IPS-NIHi11 (cell line): ENCODE measurements at places on chromosomes 3 and 15.

DNA sequence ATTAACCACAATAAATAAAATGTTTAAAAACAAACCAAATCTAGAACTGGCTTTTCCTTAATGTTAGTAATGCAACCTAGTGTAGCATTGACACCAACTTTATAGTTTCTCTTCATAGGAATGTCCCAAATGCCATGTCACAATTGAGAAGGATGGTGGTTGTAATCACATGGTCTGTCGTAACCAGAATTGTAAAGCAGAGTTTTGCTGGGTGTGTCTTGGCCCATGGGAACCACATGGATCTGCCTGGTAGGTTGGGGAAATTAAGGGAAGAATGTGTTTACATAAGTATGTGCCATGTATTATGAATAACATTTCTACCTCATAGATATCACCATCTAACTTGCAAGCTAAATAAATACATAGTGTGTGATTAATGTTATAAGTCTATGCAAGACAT lies 84.4 kb upstream of the GOLGA6B start:
- DNase-seq: no peak

DNA sequence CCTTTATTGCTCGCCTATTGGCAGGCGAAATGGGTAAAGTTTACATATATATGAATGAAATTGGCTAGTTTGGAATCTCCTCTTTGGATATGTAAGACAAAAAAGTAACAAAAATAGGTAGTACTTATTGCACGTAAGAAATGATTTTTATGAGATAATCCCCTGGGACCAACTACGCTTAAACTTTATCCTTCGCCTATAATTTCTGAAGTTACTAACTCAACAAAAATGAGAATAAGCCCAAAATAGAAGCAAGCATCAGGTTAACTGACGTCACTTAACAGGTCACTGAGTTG lies 438 bp upstream of the SLC49A4 start:
- no peak for DNase-seq

DNA sequence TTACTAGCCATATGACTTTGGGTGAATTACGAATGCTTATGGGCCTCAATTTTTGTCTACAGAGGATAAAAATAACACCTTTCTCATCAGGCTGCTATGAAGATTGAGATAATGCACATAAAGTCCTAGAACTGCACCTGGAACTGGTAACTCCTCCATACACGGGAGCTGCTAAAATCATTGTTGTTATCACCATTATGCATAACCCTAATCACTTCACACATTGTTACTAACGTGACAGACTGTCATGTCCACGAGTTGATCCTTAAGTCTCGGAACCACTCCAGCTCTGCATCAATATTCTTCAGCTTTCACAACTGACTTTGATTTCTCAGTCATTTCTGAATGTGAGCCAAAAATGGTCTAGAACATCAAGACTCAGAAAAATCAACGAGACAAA lies 64.1 kb downstream of the RFTN1 start:
- DNase-seq: no peak

DNA sequence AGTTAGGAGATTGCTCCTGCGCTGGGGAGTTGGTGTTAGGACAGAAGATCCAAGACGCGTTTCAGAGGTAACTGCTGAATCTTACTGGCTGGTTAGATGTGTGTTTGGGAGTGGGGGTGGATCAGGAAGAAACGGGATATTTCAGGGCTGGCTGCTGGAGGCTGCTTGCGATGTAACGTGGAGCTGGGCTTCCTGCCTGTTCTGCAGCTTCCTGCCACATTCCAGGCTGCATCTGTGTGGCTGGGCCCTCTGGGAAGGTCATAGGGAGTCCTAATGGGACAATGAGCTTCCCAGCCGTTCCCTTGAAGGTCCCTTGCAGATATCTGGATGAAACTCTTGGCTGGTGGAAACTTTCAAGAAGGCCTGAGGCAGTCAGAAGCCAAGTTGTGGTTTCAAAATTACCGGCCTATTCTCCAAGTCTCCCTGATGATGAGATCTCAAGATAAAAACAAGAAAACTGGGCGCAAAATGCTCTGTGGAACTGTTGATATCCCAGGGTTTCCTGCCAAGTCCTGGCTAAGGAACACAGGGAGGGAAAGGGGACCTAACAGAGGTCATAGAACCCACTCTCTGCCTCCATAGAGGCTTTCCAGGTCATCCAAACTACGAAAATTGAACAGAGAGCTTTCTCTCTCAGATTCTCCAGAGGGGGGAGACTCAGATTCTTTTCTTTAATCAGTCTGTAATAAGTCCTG lies 67.0 kb downstream of the NOX5 start:
- no peak for DNase-seq

GRCh38 chr3:188607805-188608315 lies 453.9 kb downstream of the LPP start:
- no peak for DNase-seq

DNA sequence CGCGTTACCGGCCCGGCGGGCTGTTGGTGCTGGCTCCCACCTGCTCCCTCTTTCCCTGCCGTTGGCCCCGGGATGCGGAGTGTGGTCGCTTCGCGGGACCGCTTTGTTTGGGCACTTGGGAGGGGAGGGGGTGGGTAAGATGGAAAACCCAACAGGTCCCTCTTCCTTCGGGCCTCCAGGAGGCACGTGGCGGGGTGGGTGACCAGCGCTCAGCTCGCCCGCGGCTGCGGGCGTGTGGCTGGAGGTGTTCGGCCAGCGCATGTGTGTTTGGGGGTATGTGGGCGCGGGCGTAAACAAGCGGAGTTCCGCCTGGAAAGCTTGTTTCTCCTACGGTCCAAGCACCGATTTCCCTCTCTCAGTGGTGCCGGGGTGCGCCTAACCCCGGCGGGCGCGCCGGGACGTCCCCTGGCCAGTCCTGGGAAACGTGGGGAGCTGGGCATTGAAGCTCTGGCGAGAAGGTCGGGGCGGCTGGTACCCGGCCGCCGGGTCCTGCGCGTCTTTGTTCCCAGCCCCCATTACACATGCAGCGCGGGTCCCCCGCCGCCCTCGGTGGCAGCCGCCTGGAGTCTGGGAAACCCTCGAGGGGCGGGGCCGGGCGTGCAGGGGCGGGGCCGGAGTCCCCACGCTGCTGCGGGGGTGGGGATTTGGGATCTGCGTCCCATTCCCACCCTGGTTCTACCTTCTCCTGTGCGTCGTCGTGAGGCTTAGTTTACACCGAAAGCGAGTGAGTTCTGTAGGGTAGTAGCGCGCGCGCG lies 1.4 kb downstream of the ACVR2B start:
- peak; percentile 90 for DNase-seq

GRCh38 chr3:28799084-28799483 lies 450.5 kb upstream of the AZI2 start:
- no peak for DNase-seq

DNA sequence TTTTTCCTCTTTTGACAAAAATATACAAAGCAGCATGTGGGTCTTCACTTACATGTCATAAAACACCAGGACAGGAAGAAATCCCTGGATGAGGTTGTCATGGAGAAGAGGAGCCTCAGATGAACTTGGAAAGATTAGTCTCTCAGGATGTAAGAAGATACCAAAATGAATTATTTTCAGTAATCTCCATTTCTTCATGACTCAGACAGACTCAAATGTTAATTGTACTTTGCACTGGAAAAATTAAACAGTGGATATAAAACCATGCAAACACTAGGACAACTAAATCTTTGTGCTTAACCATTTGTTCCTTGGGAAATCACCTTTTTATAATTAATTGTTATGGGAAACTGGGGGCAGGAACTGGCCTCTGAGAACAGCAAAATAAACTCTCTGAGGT lies 237.0 kb downstream of the CD47 start:
- DNase-seq: no peak

GRCh38 chr15:75712668-75713337 lies at the start of gene CSPG4:
Gene CSPG4, minus strand, starts transcription at chr15:75712848. Its CDS starts 93 bp downstream, at chr15:75712755.
- peak; percentile 91 for DNase-seq

DNA sequence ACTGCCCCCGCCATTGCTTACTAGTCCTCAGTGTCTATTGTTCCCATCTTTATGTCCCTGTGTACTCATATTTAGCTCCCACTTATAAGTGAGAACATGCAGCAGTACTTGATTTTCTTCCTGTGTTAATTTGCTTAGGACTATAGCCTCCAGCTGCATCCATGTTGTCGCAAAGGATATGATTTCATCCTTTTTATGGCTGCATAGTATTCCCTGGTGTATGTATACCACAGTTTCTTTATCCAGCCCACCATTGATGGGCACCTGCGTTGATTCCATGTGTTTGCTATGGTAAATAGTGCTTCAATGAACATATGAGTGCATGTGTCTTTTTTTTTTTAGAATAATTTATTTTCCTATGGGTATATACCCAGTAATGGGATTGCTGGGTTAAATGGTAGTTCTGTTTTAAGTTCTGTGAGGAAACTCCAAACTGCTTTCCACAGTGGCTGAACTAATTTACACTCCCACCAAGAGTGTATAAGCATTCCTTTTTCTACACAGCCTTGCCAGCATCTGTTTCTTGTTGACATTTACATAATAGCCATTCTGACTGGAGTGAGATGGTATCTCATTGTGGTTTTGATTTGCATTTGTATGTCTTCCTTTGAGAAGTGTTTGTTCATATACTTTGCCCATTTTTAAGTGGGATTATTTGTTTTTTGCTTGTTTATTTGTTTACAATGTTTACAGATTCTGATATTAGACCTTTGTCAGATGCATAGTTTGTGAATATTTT lies 53.7 kb downstream of the GALK2 start:
- no peak for DNase-seq

GRCh38 chr3:4001976-4002375 lies 202.7 kb downstream of the LRRN1 start:
- DNase-seq: no peak

DNA sequence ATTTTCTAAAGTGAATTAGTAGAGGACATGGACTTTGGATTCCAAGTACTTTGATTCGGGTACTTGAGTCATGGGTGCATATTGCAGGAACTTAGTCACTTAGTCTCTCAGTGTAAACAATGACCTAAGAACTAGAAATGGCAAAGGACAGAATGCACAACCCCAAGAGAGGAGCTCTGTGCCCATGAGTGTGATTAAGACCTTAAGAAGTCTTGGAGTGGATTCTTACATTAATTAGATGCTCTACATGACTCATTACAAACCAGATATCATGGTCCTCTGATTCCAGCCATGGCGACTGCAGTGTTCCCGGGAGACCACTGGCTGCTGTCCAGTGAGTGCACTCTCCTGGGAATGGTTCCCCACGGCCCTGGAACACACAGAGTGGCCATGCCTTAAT lies 251.5 kb downstream of the GABRG3 start:
- DNase-seq: no peak

GRCh38 chr15:63366451-63366850 lies 15.2 kb downstream of the CA12 start:
- no peak for DNase-seq

GRCh38 chr3:87088993-87089841 lies 98.3 kb upstream of the VGLL3 start:
- no peak for DNase-seq

- DNase-seq: peak; percentile 97
These were observed at the start of gene MYO5C for GRCh38 chr15:52295421-52296001. Gene MYO5C, minus strand, starts transcription at chr15:52295804. Its CDS starts 168 bp downstream, at chr15:52295636.

GRCh38 chr3:105620236-105620635 lies 248.6 kb downstream of the CBLB start:
- DNase-seq: no peak
